Right atrium auricular region (tissue), 2 donors: ENCODE measurements at places on chromosomes 12 and 14. TPM values are rescaled to one million over a fixed set of nuclear protein-coding genes. Genes with fewer than 3 reads are reported as not detected.
A peak's percentile ranks its signal among the peaks of the same experiment; 100 is the strongest.

Gene PPP1R1A
- 111 TPM for total RNA-seq

Gene ARMH4
- 3.4 TPM for total RNA-seq

Gene DPPA3
- not detected for total RNA-seq

GRCh38 chr12:66329941-66330340 is 27.6 kb downstream of the HELB start:
- DNase-seq, result no peak

- DNase-seq, result no peak
These were observed 79.0 kb downstream of the SUDS3 start for GRCh38 chr12:118455327-118455726.

- DNase-seq, result no peak
These were observed 25.8 kb downstream of the LIMA1 start for GRCh38 chr12:50257236-50258166.

DNA sequence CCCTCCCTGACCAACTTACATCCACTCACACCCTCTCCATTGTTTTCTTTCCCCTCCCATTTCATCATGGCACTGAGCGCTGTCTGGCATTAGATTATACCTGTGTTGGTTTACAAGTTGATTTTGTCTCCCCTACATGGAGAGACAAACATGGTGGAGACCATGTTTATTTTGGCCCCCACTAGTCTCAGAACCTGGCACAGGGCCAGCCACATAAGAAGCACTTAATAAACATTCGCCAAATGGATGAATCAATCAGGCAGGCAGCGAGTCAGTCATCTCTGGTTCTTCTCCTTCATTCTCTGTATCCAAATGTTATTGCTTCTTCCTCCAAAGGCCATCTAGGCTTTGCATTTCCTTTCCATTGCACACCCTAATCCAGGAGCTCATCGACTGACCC is 177.4 kb downstream of the DPF3 start:
- DNase-seq, result no peak

GRCh38 chr12:94676922-94677321 is 26.6 kb upstream of the TMCC3 start:
- no peak for DNase-seq

DNA sequence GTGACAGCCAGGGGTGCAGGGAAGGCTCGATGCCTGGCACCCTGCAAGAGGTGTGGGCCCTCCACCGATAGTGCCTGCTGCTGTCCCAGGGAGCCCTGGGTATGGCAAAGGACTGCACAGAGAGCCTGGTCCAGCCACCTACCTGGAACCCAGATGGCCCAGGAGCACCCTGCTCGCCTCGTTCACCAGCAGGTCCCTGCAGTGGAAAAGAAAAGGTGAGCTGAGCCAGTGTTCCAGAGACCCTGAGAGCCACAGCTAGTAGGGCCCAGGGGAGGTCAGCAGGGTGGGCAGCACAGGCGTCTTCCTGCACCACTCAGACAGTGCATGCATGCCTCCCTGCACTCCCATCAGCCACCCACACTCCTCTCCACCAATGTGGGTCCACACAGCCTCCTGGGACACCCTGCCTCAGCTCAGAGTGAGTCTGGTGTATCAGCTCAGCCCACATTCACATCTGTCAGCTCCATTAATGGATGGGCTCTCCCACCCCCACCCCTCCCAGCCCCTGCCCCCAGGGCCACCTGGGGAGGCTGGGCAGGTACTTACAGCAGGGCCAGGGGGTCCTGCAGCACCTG is 20.2 kb downstream of the TMEM106C start:
- DNase-seq, result no peak

GRCh38 chr14:43591776-43592175 is 915.3 kb downstream of the FSCB start:
- DNase-seq, result no peak

DNA sequence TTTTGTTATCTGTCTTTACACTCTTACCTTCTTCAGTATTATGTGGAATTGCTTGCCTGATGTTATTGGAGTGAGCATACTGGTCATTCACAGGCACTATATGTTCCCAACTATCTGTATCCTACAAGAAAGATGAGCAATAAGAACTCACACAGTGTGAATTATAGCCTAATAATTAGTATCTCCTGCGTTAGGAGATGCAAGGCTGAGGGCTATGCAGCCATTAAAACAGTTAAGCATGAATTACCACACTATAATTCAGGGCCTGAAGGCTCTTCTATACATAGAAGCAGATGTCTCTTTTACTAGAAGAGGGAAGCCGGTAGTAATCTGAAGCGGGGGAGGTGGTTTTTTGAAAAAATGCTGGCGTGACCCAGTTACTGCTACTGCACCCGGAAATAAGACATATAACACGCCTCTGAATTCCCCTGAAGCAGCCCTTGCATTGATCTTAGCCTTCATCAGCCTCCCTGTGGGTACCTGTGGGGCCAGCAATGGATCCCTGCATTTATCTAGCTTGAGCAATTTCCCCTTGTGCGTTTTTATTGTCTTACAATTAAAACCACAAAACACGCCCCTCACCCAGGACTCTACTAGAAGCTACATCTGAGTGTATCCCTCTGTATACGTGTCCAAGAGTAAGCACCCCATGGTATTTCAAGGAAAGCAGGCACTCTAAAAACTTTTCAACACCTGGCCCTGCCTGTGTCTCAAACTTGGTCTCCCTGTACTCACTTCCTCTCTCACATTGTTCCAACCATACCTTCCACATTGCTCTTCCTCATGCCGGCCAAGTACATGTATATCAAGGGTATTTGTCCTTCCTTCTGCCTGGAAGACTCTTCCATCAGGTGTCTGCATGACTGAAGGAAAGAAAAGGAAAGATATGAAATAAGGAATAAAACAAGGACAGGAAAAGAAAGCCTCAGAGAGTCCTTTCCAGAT is 210.9 kb upstream of the ARID2 start:
- no peak for DNase-seq

DNA sequence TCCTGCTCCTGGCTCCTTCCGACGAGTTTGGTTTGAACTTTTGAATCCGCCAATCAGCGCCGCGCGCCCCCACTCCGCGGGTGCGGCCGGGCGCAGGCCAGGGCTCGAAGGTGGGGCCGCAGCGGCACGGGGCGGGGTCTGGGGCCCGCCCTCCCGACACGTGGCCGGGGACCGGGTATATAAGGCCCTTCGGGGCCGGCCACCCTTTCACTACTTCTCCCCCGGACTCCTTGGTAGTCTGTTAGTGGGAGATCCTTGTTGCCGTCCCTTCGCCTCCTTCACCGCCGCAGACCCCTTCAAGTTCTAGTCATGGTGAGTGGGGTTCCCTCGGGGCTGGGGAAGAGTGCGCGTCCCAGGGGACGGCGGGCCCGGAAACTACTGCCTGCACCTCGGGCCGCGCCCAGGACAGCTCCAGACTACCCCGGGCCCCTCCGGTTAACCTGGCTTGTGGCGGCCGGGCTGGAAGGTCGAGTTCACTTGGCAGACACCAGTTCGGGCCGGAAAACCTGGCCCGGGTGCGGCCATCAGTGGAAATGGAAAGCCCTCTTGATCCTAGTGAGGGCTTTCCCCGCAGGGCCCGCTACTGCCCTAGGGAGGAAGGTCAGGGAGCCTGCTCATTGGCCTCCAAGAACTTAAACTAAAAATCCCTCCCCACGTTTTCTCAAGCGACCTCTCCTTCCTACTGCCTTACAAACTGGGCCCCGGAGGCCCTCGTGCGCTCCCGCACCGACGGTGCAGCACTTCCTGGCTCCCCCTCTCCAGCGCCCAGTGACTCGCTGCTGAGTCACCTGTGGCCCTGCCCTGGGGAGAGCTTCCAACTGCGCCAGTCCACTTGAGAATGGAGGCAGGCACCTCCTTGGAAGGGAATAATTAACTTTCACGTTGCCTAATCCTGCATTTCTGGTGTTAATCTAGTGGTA is at the start of gene TUBA1C:
Gene TUBA1C (plus strand): TSS at position 210 of the 920 bp plus-strand sequence. CDS start 100 bp downstream, at position 310.
- DNase-seq, result peak; percentile 95

DNA sequence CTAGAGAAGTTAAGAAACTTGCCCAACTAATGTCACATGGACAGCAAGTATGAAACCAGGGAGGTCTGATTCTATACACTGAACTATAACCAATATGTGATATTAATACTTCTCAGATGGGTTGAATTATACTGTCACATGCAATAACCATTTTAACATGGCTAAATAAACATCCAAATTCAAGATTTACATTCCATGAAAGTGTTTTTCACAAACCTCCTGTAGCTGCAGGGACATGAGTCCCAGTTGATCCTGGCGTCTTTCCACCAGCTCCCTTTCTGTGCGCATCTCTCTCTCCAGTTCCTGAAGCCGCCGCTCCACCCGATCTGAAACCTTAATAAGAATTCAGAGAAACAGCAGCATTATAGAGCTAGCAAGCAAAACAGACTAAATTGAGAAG is 79.0 kb downstream of the CEP128 start:
- DNase-seq, result no peak

GRCh38 chr14:64656986-64657385 is 47.2 kb upstream of the PLEKHG3 start:
- no peak for DNase-seq

- no peak for DNase-seq
These were observed 201.0 kb downstream of the TMX1 start for GRCh38 chr14:51441001-51441400.

DNA sequence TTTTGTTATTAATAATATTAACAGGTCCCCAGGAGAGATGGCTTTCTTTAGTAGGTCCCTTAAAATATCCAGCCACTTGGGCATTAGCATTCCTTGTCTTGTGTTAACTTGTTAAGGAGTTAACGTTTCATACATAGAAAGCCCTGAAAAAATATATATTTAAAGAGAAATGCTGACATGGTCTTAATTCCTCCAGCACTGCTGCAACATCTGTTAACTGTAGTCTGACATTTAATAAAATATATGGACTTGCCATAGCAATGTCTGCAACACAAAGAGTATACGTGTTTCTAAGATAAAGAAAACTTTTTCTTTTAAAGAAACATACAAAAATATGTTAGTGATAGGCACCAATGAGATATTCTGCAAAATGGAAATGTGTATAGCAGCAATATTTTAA is 10.0 kb downstream of the SLC38A4 start:
- no peak for DNase-seq

DNA sequence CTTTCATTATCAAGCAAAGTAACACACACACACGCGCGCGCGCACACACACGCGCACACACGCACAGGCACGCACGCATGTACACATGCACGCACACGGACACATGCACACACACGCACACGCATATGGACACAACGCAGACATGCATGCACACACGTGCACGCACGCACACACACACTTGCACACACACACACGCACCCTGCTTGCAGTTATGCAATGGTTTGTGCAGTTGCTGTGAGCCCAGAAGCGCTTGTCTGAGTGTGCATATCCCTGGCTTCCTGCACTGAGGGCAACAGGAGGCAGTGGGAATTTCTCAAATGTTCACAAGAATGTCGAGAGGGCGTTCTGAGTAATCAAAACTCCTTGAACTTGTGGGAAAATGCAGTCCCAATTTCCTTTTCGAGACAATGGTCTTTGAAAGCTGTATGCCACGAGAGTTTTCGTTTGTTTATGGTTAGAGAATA is 41.6 kb downstream of the NFKBIA start:
- DNase-seq, result no peak

GRCh38 chr12:109473006-109473405 is 4.1 kb downstream of the KCTD10 start:
- DNase-seq, result no peak

GRCh38 chr12:52085682-52086180 is 6.2 kb downstream of the SMIM41 start:
- DNase-seq, result no peak

- DNase-seq, result no peak
These were observed 125.8 kb upstream of the AVPR1A start for GRCh38 chr12:63276537-63277365.

DNA sequence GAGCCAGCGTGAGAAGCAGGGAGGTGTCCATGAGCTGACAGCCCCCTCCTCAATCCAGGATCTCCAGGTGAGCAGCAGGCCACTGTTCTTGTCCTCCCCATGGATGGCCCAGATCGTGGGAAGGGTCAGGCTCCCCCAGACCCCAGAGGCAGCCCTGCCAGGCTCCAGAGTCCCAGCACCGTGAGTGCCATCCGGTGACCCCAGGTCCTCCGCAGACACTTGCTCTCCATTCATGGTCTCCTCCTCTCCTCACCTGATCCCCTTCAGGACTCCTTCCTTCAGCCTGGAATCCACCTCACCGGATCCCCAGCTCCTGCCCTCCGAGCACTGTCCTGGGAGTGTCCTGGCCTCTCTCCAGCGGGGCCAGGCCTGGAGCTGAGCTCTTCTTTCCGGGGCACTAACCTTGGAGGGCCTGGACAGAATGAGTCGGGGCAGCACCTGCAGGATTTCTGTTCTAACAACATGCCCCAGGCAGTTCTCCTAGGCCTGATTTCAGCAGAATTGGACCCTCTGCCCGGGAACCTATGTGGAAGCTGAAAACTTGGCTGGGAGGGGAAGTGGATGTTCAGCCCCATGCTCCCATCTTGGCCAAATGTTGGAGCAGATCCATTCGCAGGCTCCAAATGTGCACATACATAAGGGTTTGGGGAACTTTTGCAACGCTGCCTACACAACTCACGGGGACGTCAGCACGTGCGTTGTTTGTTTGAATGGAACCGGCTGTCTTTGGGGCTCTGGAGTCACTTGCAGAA is 341.6 kb upstream of the SFSWAP start:
- no peak for DNase-seq

DNA sequence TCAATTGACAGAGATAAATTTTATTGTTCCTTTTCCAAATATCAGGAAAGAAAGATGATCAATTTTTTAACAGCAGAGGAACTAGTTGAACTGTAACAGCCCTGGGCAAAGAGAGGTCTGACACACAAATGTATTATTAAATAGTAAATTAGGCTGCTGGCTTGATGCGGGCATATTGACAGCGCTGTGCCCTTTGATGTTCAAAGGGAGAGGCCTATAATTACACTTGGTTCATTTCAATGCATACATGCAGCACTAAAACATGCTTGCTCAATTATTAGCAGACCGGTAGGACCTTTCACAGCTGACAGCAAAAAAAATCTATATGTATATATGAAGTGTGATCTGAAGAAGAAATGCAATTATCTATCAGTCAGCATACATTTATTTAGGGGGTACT is 219.8 kb downstream of the SLC2A13 start:
- DNase-seq, result no peak

DNA sequence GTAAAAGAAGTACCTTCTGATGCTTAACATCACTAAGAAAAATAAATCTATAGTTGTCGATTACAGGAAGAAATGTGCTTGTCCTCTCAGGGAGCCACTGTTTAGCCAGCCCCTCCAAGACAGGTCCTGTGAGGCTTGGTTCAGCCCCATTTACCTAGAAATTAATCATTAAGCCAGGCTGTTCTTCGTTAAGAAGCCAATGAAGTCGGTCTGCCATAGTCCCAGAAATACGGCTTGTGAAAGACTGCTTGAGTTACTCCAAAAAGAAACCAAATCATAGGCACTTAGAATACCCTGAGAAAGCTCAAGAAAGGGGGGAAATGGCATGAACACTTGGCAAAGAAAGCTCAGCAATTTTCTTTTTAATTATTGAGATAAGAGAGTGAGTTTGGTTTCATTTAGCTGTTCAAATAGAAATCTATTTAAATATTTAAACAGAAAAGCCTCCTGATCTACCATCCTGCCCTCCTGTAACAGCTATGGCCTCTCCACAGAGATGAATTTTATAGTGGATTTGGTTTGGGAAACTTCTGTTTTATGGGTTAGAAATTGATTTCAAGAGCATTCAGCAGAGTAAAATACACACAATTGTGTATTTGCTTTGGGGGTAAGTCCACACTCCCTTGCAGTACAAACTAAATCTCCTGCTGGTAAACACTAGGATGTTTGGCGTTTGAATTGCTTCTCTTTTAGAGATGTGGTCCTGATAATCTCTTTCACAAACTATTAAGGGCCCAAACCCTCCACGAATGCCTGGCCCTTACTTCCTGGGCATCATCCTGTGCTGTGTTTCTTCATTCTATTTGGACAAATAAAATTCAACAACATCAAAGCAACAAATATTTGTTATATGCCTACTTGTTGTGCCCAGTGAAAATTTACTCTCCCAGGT is 234.4 kb downstream of the SEC23A start:
- no peak for DNase-seq
